ENCODE measurements at places on chromosomes 16 and 17.

- DNase-seq = no peak
These were observed 26.8 kb upstream of the LHX1 start for GRCh38 chr17:36910513-36910912.

DNA sequence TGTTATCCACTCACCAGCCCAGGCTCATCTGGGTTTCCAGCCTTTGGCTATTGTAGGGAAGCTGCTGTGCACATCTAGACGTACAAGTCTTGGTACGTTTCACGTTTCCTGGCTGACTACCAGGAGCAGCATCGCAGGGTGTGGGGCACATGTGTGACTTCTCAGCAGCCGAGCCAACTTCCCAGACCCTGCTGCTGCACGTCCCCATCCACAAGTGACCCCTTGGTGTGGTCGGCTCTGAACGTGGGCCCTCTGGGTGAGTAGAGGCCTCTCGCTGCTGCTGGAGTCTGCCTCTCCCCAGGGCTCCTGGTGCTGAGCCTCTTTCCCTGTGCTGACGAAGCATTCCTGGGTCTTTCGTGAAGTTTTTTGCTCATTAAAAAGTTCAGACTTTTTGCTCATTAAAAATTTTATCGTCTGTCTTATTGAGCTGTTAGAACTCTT is 70.2 kb upstream of the ZNF750 start:
- DNase-seq = no peak

GRCh38 chr17:14616528-14616927 is 315.6 kb downstream of the HS3ST3B1 start:
- DNase-seq = no peak

GRCh38 chr17:21245639-21246084 is 7.5 kb downstream of the NATD1 start:
- no peak for DNase-seq

GRCh38 chr16:83085660-83086059 is 458.9 kb downstream of the CDH13 start:
- DNase-seq = no peak

DNA sequence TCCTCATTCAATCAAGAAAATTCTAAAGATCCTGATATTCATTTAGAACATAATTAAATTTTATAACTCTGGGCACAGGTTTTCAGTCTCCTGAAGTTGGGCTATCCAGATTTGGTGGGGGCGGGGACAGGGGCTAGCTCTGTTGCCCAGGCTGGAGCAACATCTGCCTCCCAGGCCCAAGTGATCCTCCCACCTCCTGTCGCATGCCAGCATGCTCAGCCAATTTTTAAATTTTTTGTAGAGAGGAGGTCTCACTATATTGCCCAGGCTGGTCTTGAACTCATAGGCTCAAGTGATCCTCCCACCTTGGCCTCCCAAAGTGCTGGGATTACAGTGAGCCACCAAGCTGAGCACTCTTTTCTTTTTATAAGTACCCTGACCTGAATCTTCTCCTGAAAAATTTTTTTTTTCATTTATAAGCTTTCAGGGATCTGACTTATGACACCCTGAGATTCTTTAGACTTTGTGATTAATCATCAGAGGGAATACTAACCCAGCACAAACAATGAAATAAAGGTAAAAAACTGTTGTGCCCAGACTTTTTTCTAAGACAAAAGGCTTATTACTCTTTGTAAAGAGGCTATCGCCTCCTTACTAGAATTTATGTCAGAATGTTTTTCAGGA is 62.6 kb downstream of the TUBD1 start:
- no peak for DNase-seq

DNA sequence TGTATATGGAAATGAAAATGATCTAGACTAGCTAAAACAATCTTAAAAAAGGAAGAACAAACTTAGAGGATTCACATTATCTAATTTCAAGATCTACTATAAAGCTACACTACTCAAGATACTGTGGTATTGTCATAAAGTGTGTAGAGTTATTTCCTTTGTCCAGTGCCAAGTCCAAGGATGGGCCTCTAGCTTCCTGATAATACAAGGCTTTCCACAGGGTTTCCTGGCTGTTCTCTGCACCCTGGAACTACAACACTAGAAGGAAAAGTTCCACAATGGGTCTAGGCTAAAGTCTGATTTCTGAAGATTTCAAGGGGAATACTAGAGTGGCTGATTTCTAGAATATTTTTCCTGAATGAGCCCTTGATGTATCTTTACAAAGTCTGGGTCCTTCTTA is 34.2 kb downstream of the TBC1D3B start:
- no peak for DNase-seq

GRCh38 chr16:20225228-20225733 is 102.0 kb downstream of the GP2 start:
- DNase-seq = no peak

GRCh38 chr17:72462407-72462806 is 341.6 kb downstream of the SOX9 start:
- no peak for DNase-seq

DNA sequence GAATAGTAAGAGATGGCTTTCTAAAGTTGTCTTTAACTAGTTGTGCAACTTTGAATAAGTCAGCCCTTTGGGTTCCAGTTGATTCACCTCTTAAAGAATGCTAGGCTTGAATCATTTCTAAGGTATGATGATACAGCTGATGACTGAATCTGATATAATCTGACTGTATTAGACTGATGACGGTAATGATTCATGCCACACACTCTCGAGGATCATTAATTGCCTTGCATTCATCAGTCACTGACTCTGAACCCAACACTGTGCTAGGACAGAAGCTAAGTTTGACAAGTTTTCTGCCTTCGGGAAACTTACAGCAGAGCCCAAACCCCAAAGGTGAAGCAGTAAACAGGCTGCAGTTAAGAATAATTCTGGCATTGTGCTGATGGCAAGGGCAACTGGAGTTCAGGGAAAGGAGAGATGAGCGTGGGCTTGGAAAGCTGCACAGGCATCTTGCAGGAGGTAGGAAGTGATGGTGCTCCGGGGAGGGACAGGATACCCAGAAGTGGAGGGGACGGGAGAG is 25.8 kb downstream of the ASIC2 start:
- DNase-seq = no peak

GRCh38 chr17:75827308-75828075 is 16.7 kb downstream of the UNC13D start:
- no peak for DNase-seq
